ENCODE measurements at places on chromosomes 3 and 15. TPM values are rescaled to one million over a fixed set of nuclear protein-coding genes. Genes with fewer than 3 reads are reported as not detected.

DNA sequence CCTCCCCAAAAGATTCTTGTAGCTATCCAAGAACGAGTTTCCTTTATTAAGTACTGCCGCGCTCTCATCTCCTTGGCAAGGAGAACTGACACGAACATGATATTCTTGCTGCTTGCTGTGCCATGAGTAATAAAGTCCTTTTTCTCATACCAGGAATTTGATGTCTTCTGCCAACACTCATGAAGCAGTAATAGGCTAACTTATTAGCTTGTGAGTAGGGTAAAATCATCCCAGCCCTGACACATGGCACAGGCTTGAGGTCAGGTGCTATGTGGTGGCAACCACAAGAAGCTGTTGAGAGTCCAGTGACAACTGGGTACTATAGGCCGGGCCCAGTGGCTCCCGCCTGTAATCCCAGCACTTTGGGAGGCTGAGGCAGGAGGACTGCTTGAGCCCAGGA is 22.7 kb upstream of the UBXN7 start:
- H3K27me3 ChIP-seq = no peaks in the 10 kb centered on the region
- no peak overlapping the region for H3K27ac ChIP-seq

GRCh38 chr3:20096135-20096685 is 56.0 kb downstream of the KAT2B start:
- DNase-seq = no peak
- no peaks in the 10 kb centered on the region for H3K27me3 ChIP-seq
- H3K36me3 ChIP-seq = peaks cover 22% of the 10 kb centered on the region
- H3K4me3 ChIP-seq = no peak overlapping the region
- no peak overlapping the region for H3K27ac ChIP-seq

DNA sequence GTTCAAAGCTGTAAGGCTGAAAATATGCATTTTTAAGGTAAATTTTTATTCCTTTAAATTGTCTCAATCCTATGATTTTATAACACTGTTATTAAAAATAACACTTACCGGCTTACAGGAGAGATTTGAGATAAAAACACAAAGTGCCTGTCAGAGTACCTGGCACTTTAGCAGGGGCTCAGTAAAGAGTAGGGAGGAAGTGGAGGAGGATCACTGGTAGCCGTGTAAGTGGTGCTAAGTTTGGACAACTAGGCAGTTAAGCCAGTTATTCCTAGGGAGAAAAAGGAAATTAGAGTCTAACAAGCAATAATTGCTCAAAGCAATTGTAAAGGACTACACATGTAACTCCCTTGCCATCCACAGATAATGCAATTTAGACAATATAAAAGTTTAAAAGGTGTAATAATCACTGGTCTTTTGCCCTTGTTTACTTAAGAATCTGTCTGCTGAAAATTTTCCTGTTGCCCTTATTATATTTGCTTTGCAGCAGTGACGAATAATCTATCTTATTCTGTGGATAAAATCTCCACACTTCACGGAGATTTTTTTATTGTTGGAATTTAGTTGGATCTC is 204.8 kb downstream of the CDIN1 start:
- no peaks in the 10 kb centered on the region for H3K27me3 ChIP-seq
- no peaks in the 10 kb centered on the region for H3K4me1 ChIP-seq
- no peaks in the 10 kb centered on the region for H3K36me3 ChIP-seq

DNA sequence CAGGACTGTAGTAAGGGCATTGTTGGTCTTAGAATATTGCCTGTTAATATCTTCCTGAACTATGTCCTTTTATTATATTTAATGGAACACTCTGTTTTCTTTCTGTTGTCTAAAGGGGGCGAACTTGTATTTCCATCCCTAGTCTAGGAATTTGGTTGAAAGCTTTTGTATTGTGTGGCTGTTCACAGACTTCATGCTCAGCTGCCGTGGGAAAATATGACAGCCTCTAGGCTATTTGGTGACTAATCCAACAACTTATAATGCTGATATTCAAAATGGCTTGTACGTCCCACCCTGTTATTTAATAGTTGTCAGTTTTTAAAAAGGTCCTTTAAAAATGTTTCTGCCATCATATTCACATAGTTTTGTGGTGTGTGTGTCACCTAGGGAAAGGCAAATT is 202.6 kb downstream of the KLHL25 start:
- H3K36me3 ChIP-seq = peaks cover 10% of the 10 kb centered on the region
- no peaks in the 10 kb centered on the region for H3K4me1 ChIP-seq
- H3K27ac ChIP-seq = no peak overlapping the region
- no peaks in the 10 kb centered on the region for H3K27me3 ChIP-seq

DNA sequence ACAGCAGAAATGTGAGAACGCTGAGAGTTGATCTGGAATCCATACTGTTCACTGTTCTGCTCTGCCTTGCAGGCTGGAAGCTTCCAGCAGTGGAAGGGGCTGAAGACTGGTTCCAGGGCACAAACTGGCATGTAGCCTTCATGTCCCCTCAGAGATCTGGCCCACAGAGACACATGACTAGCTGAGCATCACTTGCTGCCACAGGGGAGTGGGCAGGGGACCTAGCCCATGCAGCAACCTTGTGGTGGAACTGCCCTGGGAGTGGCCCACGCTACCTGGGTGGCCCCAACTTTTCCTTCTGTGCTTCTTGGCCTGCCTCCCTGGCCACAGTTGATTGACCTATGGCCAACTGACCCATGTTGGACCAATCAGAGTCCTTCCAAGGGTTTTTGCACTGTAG is 98.1 kb downstream of the TPRA1 start:
- no peaks in the 10 kb centered on the region for H3K27me3 ChIP-seq
- no peaks in the 10 kb centered on the region for H3K36me3 ChIP-seq
- no peak overlapping the region for H3K27ac ChIP-seq
- no peak overlapping the region for H3K4me3 ChIP-seq
- DNase-seq = no peak

The LYZL4 gene
- not detected for total RNA-seq

The KLF15 gene
- total RNA-seq = 0.83 TPM

The TIPIN gene
- 8.8 TPM for total RNA-seq

The FEZF2 gene
- total RNA-seq = not detected

The CHRFAM7A gene
- 1.2 TPM for total RNA-seq

The CEMIP gene
- total RNA-seq = 0.24 TPM
